ENCODE measurements at places on chromosomes 7 and 10.

DNA sequence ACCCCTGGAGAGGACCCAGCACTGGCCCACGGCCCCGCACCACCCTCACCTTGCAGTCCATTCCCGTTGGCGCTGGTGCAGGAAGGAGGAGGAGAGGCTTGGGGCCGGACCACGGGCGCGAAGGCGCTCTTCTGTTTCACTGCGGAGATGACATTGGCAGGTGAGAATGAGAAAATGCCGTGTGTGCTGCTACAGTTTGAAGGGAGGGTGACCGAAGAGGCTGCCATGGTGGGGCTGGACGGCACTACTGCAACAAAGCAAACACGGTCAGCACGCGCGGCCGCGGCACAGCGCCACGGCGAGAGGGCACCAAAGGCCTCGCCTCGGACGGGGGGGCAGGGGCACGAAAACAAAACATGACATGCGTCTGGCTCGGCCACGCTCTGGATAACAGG lies 123.9 kb downstream of the EBF3 start:
- no peak for DNase-seq

GRCh38 chr10:110395350-110396283 lies 90.9 kb upstream of the SMNDC1 start:
- no peak for DNase-seq

- DNase-seq = no peak
Observed at GRCh38 chr10:89003344-89003743, 12.7 kb downstream of the FAS start.

- no peak for DNase-seq
Observed at GRCh38 chr7:75611557-75612178, 119.5 kb downstream of the SPDYE5 start.

- no peak for DNase-seq
Observed at GRCh38 chr10:63713191-63714144, 192.3 kb downstream of the REEP3 start.

- DNase-seq = no peak
Observed at GRCh38 chr7:128710481-128710880, 28.7 kb upstream of the CALU start.

DNA sequence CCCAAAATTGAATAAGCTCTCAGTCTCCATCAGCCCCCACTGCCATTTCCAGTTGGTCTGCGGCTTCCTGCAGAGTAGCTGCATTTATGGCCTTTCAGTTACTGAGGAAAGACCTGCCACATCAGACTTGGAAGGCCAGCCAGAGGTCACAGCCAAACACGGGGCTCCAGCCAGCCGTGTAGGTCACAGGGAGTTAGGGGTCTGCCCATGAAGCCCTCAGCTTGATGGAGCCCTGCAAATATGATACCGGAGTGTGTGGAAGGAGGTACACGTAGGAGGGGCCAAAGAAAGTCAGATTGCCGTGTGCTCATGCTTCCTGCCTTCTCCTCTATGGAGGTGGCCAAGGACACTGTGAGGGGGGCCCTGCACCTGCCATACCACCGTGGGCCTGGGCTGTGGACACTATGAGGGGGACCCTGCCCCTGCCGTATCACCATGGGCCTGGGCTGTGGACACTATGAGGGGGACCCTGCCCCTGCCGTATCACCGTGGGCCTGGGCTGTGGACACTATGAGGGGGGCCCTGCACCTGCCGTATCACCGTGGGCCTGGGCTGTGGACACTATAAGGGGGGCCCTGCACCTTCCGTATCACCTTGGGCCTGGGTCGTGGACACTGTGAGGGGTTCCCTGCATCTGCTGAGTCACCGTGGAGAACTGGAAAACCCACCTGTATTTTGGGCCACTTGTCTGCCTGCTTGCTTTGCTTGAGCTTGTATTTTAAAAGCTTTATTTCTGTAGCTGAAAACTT lies 335.7 kb upstream of the SHH start:
- DNase-seq = no peak

DNA sequence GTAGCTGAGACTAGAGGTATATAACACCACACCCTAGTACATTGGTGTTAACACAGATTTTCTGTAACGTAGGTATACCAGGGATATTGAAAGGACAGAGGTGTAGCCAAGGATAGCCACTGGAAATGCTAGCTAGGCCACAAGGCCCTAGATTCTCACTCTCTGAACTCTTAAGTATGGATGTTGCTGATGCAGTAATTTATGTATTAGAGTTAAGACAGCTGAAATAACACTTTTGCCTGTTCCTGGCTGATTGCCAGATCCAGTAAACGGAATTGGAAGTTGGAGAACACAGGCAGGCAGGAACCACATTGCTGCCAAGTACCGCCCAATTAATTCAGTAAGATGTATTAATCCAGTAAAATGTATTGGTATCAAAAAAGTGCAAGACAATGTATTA lies 1.8 kb downstream of the CALU start:
- no peak for DNase-seq

GRCh38 chr7:95960706-95961244 lies 188.4 kb downstream of the DYNC1I1 start:
- DNase-seq = no peak

Measured in activated T-cell treated with anti-CD3 and anti-CD28 coated beads, Interleukin-2, amount 50 U/mL, for 4 hours (primary cell).